ENCODE measurements at places on chromosomes 2 and 18.

DNA sequence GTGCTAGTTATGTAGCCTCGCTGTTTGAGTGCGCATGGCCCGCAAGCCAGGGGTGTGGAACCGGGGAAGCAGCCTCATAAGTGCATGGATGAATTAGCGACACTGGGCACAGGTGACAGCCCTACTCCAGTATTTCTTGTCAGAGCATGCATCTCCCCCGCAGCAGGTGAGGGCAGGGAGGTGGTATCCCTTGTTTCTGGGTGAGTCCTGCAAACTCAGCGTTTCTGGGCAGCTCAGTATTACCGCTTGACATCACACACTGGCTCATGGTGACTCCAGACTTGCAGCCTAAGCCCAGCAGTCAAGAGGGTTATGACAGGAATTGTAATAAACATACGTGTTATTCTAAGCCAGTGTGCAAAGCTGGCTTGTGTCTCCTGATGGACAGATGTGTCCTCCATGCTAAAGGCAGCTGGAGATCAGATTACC is 2.5 kb downstream of the CABLES1 start:
- no peak for DNase-seq

DNA sequence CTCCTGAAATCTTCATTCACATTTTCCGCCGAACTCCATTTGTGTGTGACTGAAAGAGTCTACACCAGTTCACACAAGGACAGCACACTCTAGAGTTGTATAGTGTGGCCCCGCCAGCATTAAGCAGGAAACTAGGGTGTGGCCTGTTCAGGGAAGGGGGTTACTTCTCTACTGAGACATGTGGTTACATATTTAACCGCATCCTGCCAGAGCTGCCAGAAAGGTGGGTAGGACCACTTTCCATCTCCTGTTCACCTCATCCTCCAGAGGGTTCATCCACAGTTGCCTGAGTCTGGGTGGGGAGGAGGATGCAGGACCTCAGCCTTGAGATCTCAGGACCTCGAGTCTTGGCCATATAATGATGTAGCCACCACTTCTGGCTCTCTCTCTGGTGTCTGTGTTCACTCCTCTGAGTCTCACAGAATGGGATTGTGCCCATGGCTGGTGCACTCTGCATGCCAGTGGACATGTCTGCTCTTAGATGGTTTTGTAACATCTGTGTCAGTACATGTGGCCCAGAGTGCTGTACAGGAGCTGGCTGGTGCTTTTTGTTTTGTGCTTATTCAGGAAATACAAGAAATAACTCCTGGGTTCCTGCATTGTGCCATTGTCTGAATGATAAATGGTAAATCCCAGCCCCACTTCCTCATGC is 7.7 kb upstream of the SP140L start:
- no peak for DNase-seq

GRCh38 chr2:173436088-173436487 is 81.4 kb downstream of the CDCA7 start:
- DNase-seq, result no peak

GRCh38 chr2:200944467-200945394 is 18.7 kb downstream of the ORC2 start:
- DNase-seq, result no peak

DNA sequence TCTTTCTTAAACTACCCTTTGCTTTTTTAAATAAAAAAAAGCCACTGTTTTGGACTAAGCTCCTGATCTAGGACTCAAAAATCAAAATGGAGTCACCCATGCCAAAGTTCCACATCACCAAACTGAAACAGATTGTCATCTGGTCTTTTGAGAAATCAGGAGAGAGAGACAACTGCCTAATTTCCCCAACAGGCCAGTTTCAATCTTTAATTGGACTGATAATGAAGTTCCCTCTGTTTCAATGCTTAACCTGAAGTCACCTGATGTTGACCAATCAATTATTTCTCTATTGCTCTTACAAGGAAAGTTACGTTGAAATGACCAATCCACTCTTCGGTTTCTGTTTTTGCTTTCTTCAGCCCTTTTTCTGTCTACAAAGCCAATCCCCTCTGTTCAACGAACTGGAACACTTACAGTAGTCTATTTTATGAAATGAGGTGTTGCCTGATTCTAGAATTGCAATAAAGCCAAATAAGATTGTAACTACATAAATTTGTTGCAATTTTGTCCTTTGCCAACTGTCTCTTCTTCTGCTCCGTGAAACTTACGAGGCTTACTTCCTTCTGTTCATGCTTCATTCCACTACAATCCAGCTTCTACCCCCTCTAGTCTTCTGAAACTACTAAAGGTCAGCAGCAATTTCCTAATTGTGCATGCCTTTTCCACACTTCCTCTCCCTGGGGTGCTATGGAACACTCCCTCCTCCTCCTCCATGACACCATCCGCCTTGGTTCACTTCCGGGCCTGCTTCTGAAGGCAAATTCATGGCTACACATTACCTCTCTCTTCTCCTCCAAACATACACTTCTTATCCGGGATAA is 95.2 kb upstream of the CD302 start:
- DNase-seq, result no peak

DNA sequence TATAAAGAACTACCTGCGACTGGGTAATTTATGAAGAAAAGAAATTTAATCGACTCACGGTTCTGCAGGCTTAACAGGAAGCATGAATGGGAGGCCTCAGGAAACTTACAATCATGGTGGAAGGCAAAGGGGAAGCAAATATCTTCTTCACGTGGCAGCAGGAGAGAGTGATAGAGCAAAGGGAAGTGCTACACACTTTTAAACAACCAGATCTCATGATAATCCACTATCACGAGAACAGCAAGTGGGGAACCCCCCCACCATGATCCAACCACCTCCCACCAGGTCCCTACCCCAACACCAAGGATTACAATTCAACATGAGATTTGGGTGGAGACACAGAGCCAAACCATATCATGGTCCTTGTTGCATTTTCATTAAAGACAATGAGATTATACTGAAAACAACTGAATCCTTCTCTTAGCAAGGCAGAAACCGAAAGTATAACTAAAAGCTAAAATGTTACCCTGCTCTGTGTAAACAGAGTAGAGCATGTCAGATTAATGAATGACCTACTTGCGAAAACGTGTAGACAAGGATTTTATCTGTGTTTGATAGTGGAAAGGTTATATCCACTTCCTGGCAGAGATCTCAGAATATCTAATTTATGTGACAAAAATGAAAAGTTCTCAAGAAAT is 60.1 kb upstream of the RBBP8 start:
- DNase-seq, result no peak

DNA sequence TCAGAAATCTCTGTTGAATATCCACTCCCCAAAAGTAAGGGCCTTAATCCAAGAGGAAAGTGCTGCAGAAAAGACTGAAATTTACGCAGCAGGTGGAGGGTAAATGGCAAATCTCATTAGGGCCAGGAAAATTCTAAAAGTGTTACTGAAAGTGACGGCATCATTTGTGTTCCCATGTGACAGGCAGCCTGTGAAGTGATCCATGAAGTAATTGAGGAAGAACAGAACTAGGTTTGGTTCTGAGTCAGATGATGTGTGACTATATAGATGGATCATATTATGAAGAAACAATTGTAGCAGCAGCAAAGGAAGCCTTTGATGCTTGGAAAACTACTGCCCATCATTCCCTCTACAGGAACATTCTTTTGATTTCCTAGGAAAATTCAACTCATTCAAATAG is 401.2 kb downstream of the TGIF1 start:
- no peak for DNase-seq

DNA sequence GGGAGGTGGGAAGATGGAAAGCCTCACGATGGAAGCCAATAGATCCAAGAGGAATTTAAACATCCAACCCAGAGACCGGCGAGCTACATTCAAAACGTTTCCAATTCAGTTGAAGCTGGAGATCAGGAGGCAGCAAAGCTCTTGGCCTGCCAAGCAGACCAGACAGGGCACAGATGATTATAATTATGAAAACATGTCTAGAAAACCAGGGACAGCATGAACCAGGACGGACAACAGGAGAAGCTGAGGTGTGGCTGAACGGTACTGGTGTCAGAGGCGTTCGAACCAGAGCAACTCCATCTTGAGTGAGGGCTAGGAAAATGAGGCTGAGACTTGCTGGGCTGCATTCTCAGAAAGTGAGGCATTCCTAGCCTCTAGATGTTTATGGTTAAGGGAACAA is 102.2 kb upstream of the CCDC150 start:
- no peak for DNase-seq

DNA sequence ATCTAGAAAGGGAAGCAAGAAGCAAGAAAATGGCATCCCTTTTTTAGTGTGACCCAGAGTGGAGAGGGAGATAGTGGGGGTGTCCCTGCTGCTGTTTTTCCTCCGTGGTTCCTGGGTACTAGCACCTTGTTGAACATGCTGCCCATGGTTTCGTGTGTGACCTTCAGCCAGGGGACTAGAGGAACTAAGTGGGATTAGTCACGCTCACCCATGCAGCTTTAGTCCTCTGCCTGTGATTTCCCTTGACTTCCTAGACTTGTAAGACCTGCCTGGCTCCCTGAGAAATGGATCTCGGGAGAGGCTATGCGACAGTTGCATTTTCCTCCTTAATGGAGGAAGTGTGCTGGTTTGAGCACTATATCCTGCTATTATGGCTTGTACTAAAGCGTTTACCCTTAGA is 471.4 kb downstream of the DCDC2C start:
- DNase-seq, result no peak

DNA sequence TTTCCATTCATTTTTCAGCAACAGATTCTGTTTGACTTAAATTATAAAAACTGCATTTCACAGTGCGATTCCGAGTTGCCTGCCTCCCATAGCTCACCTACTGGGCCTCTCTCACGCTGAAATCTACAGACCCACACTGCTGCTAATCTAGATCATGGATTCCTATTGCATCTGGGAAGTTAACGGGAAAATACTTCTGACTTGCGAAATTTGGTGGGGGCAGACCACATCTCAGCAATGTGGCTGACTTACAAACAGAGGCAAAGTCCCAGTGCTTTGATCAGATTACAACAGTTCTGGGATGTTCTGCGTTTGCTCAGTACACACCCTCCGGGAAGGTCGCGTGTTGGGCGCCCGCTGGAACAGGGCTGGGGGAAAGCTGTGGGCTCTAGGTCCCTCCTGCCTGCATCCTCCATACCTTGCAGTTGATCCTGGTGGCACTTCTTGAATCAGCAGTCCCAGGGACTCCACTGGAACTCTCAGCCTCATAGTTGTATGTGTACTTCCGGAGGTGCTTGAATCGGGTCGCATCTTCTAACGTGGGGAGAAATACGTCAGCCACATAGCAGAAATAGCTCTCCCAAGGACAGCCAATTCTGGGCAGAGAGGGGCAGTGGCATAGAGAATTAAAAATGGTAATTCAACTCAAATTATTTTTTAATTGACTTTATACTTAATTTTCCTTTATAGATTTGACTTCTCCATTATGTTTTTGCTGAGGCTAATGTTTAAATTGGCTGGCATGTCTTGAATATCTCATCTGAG is 1.7 kb downstream of the APOB start:
- DNase-seq, result no peak

DNA sequence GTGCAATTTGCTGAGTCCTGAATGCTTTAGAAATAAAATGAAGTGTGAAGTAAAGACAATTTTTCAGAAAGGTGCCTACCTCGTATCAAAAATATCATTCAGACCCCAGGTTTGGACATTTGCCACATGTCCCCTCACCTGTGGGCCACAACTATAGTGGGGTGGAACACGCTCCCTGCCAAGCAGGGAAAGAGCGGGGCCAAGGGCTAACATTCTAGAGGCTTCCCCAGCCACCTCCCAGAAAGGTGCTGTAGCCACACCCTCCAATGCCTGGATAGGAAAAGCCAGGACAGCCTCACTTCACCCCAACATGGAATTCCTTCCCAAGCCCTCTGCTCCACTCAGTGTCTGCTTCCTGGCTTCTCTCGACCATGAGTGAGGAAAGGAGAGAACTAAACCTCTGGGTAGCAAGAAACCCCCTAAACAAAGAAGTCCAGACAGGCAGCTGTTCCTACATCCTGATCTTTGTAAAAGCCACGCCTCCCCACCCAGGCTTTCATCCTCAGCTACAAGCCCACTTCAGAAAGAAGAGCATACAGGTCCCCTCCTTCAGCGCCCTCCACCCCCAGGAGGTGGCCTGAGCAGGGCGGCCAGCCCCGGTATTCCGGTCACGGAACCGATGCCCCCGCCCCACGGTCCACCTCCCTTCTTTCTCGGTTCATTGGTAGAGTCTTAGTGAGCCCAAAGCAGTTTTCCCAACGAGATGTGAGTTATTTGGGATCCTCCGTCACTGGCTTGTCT is 2.1 kb downstream of the COL6A3 start:
- no peak for DNase-seq

DNA sequence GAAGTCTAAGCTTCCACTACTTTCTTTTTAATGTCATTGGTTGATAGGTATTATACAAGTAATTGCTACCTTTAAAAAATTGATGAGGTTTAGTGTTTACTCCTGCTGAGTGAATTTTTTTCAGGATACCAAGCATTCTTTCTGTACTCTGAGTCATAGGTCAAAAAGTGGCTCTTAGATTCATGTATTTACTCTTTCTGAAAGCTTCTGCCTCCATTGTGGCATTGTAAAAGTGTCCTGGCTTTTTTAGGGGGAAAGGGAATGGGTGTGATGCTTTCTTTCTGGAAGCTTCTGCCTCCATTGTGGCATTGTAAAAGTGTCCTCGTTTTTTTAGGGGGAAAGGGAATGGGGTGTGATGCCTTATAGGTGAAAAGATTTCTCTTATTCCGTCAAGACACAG is 286.5 kb downstream of the LPIN1 start:
- no peak for DNase-seq

GRCh38 chr18:50611529-50611941 is 51.6 kb downstream of the MAPK4 start:
- no peak for DNase-seq

GRCh38 chr2:26969077-26969844 is 1.2 kb upstream of the MAPRE3 start:
- no peak for DNase-seq

All from NCI-H1694 (cell line).